HL-60 (cell line): ENCODE measurements at places on chromosomes 11 and 22.

GRCh38 chr22:27614006-27614649, 187.4 kb downstream of the MN1 start:
- no peak for DNase-seq

GRCh38 chr11:64391839-64392238, 32.9 kb downstream of the RPS6KA4 start:
- no peak for DNase-seq

DNA sequence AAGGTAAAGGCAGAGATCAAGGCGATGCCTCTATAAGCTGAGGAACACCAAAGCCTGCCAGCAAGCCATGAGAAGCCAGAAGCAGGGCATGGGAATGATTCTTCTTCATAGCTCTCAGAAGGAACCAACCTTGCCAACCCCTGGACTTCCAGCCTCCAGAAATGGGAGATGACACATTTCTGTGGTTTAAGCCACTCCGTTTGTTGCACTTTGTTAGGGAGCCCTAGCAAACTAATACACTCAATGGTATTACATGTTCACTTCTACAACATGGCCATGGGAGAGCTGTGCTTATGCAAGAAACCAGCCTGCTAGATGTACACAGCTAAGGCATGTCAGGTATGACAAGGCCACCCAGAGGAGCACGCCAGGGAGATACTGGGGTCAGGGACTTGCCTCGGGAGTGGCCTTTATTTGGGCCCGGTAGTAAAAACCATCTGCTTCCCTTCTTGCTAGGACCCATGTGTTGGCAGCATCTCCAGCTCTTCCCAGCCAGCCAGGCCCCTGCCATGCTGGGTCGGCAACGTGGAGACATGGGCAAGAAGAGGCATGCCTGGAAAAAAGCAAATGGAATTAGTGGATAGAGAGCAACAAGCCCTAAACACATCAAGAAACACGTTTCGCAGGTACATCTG, 3.6 kb downstream of the C11orf16 start:
- no peak for DNase-seq

GRCh38 chr11:96012086-96012824, 88.3 kb upstream of the MTMR2 start:
- no peak for DNase-seq

DNA sequence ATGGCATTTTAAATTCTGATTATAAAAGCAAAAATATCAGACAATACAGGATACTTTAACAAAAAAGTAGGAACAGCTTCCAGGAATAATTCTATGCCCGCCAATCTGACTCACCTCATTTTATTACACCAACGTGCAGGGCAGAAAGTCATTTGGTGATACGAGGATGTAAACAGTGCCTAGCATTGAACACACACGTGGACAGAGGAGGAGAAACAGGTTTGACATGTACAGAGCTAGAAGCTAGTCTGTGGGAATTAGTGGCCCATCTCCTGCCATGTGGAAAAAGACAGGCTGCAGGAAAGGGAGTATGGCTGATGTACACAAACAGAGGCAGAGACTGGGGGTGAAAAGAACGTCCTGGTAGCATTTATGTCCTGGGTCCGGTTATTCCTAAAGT, 9.0 kb upstream of the SPINDOC start:
- DNase-seq, result no peak

DNA sequence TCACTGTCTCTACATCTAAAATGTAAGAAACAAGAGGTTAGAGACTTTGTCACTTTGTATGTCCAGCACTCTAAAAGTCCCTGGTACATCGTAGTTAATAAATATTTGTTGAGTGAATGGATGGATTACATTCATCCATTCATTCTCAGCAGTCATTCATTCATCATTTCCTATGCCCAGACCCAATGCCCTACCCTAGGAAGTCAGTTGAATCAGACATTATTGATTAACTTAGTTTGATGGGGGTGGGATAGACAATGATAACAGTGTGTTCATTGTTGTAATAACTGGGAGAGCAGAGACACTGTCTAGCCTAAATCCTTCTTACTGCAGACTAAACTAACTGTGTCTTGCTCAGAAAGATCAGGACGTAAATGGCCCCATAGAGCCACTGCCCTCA, 1.2 kb upstream of the CENPM start:
- DNase-seq, result no peak

DNA sequence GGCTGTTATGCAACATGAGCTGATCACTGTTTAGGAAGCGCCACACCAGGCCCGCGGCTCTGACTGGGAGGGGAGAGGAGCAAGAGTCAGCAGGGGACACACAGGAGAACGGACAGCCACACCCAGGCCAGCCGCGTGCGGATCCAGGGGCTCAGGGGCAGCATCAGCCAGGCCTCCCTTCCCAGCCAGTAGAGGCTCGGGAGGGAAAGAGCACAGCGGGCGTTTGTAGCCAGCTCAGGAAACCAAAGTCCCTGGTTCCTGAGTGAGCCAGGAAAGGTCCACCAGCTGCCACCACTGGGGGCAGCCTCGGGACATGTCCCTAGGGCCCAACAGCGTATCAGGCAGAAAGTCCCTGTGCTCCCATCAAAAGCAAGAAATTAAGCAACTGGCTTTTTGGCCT, 71.8 kb upstream of the PITPNB start:
- peak; percentile 58 for DNase-seq

GRCh38 chr11:1377231-1377780, 12.4 kb upstream of the BRSK2 start:
- DNase-seq, result no peak

- DNase-seq, result no peak
Measured at GRCh38 chr22:20724676-20725454, 49.0 kb upstream of the SERPIND1 start.

GRCh38 chr11:72179804-72180396, 12.0 kb upstream of the FOLR1 start:
- DNase-seq, result no peak

DNA sequence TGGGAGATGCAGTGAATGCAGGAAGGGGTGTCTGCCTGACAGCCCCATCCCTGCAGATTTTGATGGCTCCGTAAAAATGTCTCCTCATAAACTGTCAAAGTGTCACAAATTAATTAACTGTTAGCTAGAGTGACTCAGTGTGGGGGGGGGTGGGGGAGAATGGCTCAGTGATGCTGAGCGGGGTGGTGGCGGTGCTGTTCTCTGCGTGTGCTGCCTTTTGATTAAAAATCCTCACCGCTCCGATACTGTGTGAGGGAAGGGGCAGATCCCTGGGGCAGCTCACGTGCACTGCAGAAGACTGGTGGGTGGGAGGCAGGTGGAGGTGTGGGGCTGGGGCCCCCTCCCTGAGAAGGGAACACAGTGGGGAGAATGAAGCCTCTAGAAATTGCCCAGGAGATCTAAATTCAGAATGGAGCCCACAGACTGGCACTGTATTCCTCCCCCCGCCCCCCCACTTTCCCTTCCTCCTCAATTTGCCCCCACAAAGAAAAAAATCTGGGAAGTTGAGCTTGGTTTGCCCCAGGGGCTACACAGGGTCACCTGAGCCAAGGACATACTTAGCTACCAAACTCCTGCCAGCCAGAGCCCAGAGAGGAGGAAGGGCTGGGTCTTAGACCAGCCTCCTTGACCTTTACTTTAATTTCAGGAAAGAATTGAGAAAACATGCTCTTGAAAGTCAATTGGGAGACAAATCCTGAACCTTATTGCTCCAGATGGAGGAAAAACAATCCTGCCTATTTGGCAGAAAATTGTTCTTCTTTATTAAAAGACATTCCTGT, 39.8 kb downstream of the DRD2 start:
- DNase-seq, result no peak

DNA sequence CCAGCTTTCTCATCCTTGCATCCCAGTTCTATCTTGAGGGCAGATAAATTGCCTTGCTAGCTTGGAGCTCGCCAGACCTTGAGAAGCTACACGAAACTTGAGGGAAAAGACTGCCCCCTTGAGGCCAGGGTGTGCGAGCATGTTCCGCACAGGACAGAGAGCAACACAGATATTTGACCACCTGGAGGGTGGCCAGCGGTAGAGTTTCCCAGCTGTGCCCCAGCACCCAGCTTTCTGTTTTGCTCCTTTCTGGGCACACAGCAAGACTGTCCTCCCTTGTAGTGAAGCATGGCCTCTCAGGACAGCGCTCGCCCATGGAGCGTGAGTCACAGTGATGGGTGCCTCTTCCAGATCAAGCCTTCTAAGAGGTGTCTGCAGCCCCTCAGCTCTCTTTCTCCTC, 23.5 kb downstream of the SPATA19 start:
- peak; percentile 37 for DNase-seq

- no peak for DNase-seq
Measured at GRCh38 chr11:45483416-45483815, 182.0 kb downstream of the CHST1 start.

GRCh38 chr22:44677353-44677840, 24.6 kb upstream of the PRR5 start:
- no peak for DNase-seq

- no peak for DNase-seq
Measured at GRCh38 chr22:44596396-44597125, 98.5 kb upstream of the RTL6 start.

DNA sequence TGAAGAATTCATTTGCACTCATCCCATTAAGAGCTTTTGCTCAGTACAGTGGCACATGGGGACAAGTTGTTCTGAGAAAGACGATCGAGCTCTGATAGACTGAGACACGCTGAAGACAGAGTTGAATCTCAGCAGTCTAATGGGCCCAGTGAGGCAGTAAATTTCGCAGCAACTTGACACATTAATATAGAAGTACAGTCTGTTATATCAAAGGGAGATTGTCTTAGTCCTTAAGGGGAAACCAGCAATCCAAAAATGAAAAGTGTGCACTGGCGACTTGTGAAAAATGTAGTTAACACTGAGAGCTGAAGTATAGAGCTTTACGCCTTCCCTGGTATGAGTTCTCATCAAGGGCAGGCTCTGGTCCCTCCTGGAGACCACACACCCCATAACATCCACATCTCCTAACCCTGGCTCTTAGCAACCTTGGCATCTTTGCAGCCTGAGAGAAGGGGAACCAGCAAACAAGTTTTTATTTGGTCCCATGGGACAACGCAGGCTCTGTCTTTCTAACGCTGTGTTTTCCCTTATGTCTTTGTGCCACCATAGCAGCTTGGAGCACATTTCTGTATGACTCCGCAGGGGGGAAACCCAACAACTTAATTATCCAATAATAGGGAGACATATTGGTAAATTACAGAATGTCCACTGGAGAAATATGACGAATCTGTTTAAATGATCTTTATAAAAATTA, 952.5 kb downstream of the OPCML start:
- no peak for DNase-seq

GRCh38 chr11:69264486-69264885, 29.5 kb upstream of the MYEOV start:
- no peak for DNase-seq

- no peak for DNase-seq
Measured at GRCh38 chr11:40885250-40885954, 574.0 kb downstream of the LRRC4C start.

DNA sequence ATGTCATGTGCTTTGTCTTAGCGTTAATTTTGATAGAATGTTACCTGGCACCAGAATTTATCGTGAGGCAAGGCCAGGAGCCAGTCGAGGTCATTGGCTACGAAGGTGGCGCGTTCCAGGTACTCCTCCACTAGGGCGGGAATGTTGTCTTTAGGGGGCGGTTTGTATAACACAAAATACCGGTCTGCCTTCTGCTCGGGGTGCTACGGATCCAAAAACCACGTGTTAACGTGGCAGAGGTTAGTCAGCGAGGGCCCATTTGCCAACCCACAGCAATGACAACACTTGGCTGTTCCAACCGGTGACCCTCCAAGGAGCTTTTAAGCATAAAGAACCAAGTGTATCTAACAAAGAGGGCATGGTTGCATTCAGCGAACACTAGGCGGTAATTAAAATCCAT, 12.5 kb downstream of the ASCC2 start:
- no peak for DNase-seq

GRCh38 chr11:116180806-116181600, 591.8 kb downstream of the BUD13 start:
- no peak for DNase-seq

- DNase-seq, result no peak
Measured at GRCh38 chr22:34102633-34103032, 182.4 kb upstream of the LARGE1 start.

DNA sequence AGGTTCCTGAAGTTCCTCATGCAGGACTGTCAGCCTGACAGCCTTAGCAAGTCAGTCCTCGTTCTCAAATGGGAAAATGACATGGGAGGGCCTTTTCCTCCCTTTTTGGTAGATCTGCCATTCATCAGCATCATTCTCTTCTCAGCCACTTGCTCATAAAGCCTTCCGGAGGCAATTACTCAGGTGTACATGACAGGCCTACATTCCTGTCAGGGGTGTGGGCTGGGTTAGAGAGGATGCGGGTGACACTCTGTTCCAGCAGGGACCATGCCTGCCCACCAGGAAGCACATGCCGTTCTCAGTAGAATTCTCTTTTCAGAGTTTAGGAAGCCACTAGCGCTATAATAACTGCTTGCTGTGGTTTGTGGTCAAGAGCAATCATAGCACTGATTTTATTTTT, 24.2 kb upstream of the ANKK1 start:
- no peak for DNase-seq

DNA sequence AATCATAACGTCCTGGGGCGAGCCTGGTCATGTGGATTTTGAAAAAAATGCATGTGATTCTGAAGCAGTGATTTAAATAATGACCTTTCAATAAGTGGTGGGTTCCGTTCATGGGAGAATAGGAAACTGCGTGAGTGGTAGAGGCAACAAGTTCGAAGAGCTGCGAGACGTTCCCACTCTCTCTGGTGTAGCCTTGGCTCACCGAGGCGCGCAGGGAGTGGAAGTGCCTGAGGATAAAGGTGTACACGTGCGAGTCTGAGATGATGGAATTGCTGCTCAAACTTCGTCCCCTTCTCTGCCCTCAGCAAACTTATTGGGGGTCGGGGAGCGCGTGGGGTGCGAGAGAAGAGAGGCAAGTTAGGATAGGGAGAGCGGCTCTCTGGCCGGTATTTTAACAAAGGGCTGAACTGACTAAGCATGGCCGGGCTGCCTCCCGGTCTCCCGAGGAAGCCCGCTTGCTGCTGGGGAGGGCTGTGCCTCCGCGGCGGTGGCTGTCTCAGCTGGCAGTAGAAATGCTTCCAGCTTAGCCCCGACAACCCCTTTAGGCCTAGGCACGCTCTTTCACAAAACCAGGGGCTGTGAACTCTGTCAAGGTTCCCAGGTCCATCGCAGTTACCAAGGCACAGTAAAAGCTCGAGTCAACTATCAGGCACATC, 875 bp upstream of the STT3A start:
- no peak for DNase-seq

- DNase-seq, result no peak
Measured at GRCh38 chr11:114319716-114320328, 23.6 kb downstream of the NNMT start.

- DNase-seq, result no peak
Measured at GRCh38 chr22:26286091-26286820, 117.0 kb downstream of the SEZ6L start.
